ENCODE measurements at places on chromosomes 2 and 18.
A peak's percentile ranks its signal among the peaks of the same experiment; 100 is the strongest.

DNA sequence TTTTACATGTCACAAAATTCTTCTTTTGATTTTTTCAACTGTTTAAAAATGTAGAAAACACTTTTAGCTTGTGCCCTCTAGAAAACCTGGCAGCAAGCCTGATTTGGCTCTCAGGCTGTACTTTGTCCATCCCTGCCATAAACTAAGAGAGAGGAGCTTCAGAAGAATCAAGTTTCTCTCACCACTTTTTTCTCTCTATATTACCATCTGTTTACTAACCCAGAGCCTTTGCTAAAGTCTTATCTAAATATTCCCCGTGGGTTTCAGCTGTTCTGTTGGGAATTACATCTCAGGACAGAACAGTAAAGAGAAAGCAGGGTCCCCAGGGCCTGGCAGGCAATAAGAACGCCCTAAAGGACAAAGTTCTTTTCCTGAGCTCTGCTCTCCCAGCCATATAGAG is 409.1 kb upstream of the CRIM1 start:
- no peak for DNase-seq

GRCh38 chr2:240825476-240825875 is 5.5 kb upstream of the KIF1A start:
- no peak for DNase-seq

DNA sequence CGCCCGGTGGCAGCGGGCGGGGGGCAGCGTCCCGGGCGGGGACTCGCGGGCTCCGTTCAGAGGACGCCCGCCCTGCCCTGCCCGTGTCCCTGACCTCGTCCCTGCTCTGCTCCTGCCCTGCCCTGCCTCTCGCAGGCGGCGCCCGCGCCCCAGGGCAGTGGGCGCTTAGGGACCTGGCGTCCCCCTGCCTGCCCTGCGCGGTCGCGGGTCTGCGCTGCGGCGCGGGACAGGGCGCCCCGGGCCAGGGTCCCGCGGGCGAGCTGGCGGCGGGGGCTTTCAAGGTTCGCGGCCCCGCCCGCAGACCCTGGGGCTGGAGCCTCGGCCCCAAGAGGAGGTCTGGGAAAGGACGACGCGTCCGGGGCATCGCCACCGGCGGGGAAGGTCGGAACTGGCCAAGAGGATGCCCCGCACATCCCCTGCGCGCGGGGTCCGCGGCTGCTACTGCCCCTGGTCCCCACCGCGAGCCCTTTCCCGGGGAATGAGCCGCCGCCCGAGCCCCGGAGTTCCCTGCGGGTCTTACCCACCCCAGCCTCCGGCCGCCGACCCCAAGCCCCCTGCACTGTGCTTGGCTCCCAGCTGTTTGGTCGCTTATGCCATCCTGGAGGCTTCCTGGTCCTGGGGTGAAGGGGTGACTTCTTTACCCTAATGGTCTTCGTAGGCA is 679 bp downstream of the RNF144A start:
- peak; percentile 23 for DNase-seq

DNA sequence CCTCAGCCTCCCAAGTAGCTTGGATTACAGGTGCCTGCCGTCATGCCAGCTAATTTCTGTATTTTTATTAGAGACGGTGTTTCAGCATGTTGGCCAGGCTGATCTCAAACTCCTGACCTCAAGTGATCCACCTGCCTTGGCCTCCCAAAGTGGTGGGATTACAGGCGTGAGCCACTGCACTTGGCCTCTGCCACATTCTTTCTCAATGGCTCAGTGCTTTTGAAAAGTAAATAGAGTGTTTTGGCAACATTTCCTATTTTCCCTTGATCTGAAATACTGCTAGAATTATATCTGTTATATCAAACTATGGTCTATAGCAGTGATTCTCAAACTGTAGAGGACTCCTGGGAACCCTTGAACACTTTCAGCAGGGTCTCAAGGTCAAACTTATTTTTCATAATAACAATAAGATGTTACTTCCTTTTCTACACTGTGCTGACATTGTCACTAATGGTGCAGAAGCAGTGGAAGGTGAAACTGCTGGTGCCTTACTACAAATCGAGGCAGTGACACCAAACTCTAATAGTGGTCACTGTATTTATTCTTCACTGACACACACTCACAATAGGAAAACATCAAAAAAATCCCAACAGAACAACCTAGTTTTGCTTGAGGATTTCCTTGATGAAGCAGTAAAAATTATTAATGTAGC is 10.6 kb downstream of the DAW1 start:
- DNase-seq, result no peak

- no peak for DNase-seq
Measured at GRCh38 chr2:19548116-19548515, 189.7 kb upstream of the OSR1 start.
